GM10248 (cell line): ENCODE measurements at places on chromosomes 1 and 21.

DNA sequence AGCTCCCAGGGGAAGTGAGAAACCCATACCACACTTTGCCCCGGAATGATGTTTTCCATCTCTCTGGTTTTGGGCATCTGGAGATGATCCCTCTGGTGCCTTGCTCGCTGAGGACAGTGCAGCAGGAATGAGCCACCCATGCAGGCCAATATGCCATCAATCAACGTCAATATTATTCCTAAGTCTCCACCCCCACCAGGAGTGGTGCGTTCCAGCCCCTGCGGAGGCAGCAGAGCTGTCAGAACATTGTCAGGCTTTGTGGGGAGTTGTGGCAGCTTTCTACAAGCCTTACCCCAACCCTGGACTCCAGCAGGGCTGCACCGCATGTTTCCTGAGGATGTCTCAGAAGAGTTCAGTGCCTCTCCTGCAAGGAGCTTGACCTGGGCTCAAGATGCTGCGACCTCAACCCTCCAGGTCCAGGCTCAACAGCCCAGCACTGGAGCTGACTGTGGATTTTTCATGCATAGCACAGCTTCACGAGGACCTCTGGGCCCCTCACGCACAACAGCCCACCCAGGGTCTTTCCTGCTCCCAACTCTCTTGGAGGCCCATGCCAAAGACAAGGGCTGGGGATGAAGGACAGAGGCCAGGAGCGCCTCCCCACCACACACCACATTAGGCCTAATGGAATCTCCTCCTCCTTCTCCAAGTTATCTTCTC lies 67.5 kb downstream of the PSMG1 start:
- no peak for DNase-seq

- DNase-seq = no peak
Observed at GRCh38 chr1:114485286-114485685, 25.7 kb downstream of the TRIM33 start.

DNA sequence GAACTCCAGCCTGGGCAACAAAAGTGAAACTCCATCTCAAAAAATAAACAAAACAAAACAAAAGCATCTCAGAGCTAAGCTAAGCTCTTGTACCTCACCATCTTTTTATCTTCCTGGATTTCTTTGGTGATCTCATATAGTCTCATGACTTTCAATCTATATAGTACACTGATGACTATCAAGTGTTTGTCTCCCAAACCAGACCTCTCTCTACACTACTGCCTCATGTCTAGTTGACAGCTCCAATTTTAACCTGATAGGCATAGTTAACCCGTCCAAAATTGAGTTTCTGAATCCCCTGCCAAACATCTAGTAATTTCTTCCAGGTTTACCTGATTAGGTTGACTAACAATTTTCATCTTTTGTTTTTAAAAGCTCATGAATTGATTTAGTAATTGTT lies 151.7 kb downstream of the COP1 start:
- DNase-seq = no peak

DNA sequence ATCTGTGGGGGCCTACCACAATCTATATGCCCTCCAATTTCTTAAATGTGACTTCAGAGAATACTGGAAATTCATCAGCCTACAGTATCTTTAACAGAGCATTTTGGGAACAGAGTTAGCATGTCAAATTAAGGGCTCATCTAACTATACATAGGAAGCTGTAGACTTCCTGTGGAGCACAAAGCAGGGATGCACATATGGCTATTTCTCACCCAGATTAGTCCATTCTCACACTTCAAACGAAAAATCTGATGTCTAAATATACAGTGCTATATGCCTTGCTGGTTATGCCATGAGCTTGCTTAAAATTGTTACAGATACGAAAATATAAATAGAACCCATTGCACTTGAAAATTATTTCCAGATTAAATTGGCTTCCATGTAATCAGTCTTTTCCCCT lies 1922.8 kb downstream of the MRPL39 start:
- DNase-seq = no peak
